ENCODE measurements at places on chromosomes 7 and 10.

DNA sequence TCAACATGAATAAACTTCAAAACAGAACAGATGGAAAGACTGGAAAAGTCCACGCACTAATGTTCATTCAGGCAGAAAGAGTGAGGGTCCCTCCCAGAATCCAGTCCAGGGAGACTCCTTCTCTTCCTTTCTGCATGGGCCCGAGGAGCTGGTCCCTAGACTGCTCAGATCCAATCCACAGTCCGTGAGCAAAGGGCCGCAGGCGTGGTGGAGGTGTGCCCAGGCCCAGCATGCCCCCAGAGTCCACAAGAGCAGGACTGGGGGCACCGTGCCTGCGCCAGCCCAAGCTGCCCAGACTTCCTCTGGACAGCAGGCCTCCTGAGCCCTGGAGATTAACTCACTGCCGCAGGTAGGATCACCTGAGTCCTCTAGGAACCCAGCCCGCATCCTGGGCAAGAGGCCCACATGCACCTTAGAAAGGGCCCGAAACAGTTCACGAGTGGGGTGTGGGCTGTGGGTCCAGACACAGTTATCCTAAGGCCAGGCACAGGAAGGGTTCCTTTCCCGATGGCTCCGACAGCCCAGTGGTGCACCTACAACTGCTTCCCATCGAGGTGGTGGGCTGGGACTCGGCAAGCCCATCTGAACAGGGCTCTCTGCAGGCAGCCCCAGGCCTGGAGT lies 531.0 kb downstream of the DNAJB6 start:
- no peak for DNase-seq

- no peak for DNase-seq
These were observed 22.4 kb downstream of the GALNTL5 start for GRCh38 chr7:151978616-151979015.

DNA sequence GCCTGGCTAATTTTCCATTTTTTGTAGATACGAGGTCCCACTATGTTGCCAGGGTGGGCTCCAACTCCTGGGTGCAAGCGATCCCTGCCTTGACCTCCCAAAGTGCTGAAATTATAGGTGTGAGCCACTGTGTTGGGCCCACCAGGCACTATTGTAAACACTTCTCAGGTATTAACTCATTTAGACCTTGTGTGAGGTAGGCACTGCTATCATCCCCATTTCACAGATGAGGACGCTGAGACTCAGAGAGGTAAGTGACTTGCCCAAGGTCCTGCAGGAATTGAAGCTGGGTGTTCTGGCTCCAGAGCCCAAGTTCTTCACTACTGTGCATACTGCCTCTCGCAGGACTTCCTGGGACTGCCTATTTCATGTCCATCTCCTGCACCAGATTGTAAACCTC lies 67.1 kb upstream of the SYPL1 start:
- no peak for DNase-seq

- DNase-seq, result no peak
These were observed 151.2 kb downstream of the TPST1 start for GRCh38 chr7:66356277-66356721.

DNA sequence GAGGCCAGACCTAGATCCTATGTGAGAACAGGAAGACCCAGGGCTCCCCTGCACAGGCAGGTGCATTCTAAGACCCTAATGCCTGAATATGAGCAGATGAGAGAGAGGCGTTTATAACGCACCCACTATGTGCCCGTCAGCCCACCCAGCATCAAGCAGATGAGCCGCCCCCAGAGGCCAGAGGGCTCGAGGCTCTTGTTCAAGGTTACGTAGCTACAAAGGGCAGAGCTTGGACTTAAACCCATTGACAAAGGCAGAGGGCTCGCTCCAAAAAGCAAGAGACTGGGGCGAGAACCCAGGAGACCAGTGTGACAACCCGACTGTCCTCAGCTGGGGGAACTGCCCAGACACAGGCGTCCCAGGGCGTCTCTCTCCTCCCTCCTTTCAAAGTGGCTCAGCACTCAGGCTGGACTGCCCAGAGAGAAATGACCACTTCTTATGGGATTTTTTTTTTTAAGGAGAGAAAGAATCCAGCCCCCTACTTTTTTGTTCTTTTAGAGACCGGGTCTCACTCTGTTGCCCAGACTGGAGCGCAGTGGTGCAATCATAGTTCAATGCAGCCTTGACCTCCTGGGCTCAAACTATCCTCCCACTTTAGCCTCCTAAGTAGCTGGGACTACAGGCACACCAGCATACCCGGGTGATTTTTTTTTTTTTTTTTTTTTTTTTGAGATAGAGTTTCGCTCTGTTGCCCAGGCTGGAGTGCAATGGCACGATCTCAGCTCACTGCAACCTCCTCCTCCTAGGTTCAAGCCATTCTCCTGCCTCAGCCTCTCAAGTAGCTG lies 40.1 kb downstream of the TNRC18 start:
- DNase-seq, result no peak

- DNase-seq, result no peak
These were observed 234.9 kb upstream of the PPP1R3A start for GRCh38 chr7:114153700-114154099.

- DNase-seq, result no peak
These were observed 31.9 kb downstream of the FAM107B start for GRCh38 chr10:14742815-14743214.

- no peak for DNase-seq
These were observed 127.9 kb upstream of the PRSS58 start for GRCh38 chr7:142385491-142386340.

DNA sequence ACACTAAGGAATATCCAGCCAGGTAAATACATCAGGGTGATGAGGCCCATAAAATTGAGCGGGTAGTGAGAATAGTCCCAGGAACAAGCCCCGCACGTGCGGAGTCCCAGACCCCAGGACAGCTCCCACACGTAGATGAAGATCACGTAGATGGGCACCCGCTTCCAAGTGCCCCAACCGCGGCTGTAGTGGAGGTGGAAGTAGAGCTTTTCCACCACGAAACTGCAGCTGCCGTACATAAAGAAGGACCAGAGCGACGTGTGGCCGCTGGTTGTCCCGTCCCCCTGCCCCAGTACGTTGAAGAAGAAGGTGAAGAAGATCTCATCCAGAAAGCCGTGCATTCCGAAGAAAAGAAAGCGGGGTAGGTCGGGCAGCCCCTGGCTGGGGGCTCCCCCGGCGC lies 948 bp downstream of the TMEM229A start:
- no peak for DNase-seq

GRCh38 chr10:3865565-3865964 lies 80.6 kb upstream of the KLF6 start:
- no peak for DNase-seq

DNA sequence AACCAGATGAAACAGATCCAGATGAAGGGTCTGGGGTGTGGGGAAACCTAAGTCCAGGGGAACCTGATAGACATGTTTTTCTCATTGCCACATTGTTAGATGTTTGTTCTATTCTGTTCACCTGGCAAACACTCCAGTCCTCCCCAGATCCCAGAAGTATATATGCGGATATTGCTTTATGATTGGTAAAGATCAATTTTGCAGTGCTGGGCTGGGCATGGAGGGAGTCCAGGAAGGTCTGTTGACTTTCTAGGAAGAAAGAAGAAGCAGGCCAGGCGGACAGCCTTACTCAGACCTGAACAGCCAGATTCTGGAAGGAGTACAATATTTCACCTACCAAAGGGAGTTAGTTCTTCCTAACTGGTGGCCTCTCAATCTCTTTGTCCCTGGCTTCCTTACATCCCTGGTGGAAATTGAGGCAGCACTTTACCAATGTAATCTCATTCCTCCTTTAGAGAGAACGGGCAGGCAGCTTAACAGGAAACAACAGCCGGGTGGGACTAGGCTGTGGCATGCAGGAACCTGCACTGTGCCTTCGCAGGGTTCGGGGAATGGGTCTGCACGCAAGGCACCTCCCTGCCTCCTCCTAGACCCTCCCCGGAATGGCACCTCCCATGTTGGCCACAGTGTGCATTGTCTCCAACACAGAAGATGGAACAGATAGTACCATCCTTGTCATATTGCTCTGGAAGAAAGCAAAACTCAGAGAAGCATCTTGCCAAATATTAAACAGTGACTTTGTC lies 930 bp downstream of the GIMAP6 start:
- no peak for DNase-seq

- no peak for DNase-seq
These were observed 88.1 kb downstream of the HIP1 start for GRCh38 chr7:75650681-75651080.

GRCh38 chr7:108016841-108017775 lies 14.1 kb upstream of the LAMB1 start:
- DNase-seq, result no peak

- no peak for DNase-seq
These were observed 99.4 kb downstream of the RSU1 start for GRCh38 chr10:16717622-16718395.

DNA sequence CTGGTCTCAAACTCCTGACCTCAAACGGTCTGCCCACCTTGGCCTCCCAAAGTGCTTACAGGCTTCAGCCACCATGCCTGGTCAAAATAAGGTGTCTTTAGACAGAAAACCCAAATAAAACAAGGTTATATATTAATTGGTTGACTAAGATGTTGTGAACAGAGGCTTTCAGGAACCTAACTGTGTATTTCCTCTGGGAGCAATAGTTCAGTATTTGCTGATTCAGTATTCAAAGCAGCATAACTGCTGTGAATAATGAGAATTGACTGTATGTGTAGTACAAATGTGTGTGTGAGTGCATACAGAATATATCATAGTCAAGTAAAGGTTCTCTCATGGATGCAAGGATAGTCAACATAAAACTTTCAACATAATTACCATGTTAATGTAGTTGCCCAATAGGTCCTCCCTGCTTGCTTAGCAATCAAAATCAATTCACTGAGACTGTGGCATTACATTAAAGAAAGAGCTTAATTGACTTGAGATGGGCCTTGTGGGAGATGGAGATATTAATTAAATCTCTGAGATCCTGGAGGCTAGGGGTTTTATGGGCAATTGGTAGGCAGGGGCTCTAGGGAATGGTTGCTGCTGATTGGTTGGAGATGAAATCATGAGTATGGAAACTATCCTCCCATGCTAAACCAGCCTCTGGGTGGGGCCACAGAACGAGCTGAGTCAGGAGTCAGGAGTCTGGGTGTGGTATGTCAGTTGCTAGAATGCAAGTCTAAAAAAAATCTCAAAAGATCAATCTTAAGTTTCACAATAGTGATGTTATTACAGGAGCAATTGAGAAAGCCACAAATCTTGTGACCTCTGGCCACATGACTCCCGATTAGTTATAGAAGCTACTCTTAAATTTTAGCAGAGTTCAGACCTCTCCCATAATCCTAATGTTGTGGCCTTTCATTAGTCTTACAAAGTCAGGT lies 162.7 kb downstream of the AKR1D1 start:
- no peak for DNase-seq

- no peak for DNase-seq
These were observed 61.7 kb upstream of the NPTX2 start for GRCh38 chr7:98555403-98555802.

DNA sequence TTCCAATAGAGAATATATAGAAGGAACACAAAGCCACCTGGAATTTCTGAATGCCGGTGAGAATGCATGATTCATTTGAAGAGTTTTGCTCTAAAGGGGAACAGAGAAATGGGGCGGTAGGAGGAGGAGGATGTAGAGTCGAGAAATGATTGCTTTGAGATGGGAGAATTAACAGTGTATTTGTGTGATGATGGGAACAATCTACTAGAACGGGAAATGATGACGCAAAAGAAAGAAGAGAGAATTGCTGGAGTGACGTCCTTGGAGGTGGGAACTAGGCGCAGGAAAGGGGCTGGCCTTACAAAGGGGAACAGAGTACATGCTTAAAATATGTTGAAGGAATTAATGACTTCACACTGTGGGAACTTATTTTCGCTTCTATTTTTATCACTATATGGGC lies 188.1 kb downstream of the SDHAF3 start:
- no peak for DNase-seq

- no peak for DNase-seq
These were observed 373.7 kb upstream of the MKI67 start for GRCh38 chr10:128499956-128500355.

- DNase-seq, result no peak
These were observed 37.5 kb downstream of the NET1 start for GRCh38 chr10:5449823-5450222.

DNA sequence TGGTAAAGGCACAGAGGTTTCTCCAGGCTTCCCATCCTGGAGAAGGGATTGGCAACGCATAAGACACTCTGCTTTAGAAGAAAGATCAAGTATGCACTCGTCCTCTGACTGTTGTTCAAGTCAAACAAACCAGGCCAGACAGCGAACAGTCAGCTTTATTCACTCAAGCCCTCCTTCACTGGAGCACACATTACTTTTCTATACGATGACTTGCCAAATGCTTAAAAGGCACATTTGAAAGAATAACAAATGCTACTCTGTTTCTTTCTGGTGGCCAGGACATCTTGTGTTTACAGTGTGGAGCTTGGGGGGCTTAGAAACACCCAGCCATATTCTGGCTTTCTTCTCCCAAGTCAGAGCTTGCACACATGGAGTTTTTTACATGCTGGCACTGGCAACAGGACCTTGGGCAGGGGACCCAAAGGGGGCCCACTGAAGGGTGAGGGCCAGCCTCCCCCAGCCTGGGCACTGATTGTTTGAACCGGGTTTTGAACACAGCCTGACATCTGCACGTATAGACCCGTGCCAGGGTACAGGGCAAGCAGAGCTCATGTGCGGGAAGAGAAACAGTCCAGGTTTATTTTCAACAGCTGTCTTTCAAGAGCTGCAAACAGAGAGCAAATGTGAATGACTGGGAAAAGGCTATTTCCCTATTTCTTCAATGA lies 33.3 kb upstream of the FGFR2 start:
- DNase-seq, result no peak

DNA sequence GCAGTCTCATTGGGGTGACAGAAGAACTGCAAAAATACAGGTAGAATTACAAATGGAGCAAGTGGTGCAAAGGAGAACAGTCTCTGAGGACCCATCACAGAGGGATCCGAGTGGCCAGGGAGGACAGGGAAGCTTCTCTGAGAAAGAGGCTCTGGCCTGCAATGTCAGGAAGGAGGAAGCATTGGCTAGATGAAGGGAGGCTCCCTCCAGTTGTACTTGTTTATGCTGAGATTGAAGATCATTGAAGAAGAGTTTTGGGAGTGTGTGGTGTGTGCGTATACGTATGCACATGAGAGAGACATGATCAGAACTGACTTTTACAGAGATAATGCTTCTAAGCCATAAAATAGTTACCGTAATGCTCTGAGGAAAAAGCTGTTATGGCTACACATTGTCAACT lies 274.7 kb upstream of the FZD8 start:
- DNase-seq, result no peak

DNA sequence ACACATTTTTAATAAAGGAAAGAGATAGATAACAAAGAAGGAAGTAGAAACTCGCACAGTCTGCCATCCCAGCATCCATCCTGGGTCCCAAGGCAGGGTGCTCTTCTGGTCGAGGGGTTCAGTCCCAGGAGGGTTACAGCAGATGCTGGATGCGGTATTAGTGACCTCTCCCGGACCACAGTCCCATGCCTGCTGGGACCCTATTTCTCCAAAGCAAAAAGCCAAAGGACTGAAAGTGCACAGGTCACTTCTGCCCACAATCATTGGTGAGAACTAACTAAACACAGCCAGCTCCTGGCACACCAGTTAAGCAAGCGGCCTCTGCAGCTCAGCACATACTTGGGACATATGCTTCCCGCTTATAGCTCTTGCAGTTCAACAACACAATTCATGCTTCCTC lies 96.1 kb upstream of the HABP2 start:
- no peak for DNase-seq

All from activated CD8-positive, alpha-beta memory T cell treated with anti-CD3 and anti-CD28 coated beads for 1 hour (primary cell).